ENCODE measurements at places on chromosomes 6 and 20. TPM values are rescaled to one million over a fixed set of nuclear protein-coding genes. Genes with fewer than 3 reads are reported as not detected.

Gene FAM162B
- 13.1 TPM for total RNA-seq

Gene UBE2C
- total RNA-seq: 12.9 TPM

Gene APCDD1L
- total RNA-seq: 0.99 TPM

DNA sequence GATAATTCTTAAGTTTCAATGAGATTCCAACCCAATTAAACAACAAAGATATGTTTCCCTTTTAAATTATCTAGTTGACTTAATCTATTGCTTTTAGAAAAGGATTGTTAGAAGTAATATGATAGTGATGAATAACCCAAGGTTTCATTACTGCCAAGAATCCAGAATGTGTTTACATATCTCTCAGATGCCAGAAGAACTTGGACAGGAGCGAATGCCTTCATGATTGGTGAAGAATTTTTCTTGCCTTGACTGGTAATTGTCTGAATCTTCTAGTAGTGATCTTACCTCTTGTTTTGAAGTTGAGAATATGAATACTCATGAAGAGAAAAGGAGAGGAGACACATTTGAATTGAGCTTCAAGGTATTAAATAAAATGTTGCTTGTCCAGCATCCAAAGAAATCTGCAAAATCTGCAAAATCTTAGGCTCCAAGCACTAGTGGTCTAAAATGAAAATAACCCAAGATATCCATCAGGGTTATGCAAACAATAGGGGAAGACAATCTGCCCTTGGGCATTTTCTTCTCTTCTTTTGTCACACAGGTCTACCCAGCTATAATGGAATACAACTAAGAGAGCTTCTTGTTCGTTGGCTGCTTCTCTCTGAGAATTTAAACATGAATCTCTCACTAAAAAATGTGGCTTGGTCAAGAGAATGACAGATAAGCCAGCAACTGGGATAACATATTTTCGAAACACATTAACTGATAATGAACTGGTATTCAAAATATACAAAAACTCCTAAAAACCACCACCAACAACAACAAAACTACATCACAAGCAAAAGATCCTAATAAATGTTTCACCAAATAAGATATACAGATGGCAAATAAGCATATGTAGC lies 928.9 kb downstream of the EYS start:
- DNase-seq: peak; percentile 4

GRCh38 chr6:166439366-166440091 lies 56.8 kb upstream of the MPC1 start:
- DNase-seq: no peak

GRCh38 chr20:57192311-57192710 lies 74.1 kb downstream of the BMP7 start:
- DNase-seq: no peak

DNA sequence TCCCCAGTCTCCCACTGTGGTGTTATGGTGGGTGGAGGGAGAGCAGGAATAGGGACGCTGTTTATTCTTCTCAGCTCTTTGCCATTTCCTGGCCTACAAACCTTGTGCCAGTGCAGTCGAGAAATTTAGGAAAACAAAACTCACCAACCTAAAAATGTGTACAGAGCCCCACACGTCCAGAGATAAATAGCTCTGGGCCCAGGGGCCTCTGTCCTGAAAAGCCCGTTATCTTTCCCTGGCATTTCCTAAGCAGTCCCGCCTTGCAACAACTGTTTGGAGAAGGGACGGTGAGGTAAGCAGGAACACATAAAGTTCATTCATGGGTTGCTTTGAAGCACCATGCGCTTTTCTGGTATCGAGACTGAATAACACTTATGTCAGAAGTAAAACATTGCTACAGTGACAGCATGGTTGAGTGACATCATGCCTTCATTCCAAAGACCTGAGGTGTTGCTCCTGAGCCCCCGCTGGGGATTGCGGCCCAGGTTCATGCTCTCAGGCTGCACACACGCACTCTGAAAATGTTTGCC lies 80.1 kb upstream of the NXT1 start:
- DNase-seq: peak; percentile 71

- DNase-seq: no peak
Observed at GRCh38 chr6:505374-505773, 113.8 kb downstream of the IRF4 start.

- no peak for DNase-seq
Observed at GRCh38 chr6:30135757-30136156, at the start of gene TRIM40. Gene TRIM40 (plus strand): TSS chr6:30136140. CDS start chr6:30137037, 897 bp downstream.

DNA sequence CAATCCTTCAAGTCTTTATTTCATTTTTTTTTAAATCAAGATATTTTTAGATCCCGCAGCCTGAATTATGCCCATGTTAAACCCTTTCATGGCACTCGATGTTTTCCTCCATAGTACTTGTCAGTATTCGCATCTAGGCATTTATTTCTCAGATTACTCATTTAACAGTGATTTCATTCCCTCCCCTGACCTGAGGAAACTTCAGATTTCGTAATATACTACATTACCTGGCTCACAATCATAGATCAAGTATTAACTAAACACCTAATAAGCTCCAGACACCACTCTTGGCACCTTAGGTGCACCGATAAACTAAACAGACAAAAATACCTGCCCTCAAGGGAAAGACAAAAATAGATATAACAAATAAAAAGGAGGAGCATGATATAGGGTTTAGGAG lies 413.2 kb upstream of the GJE1 start:
- no peak for DNase-seq

DNA sequence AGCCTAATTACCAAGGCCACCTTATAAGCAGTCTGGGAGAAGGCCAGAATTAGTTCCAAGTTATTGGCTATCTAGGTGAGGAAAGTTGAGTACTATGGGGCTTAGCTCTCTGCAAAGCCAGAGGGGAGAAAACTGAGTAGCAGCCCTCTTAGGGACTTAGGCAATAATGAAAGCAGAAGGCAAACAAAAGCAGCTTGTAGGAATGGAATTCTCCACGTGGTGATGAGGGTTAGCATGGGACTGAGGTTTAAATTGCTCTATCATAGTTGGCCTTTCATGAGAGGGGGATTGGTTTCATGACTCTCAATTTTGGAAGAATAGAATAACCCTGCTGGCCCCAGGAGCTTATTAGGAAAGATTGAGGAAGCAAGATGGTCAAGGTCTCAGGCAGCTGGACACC lies 7.0 kb upstream of the UBE2J1 start:
- no peak for DNase-seq
